Activated T-cell treated with anti-CD3 and anti-CD28 coated beads, Interleukin-2, amount 50 U/mL, for 24 hours (primary cell): ENCODE measurements at places on chromosomes 16 and 17.

DNA sequence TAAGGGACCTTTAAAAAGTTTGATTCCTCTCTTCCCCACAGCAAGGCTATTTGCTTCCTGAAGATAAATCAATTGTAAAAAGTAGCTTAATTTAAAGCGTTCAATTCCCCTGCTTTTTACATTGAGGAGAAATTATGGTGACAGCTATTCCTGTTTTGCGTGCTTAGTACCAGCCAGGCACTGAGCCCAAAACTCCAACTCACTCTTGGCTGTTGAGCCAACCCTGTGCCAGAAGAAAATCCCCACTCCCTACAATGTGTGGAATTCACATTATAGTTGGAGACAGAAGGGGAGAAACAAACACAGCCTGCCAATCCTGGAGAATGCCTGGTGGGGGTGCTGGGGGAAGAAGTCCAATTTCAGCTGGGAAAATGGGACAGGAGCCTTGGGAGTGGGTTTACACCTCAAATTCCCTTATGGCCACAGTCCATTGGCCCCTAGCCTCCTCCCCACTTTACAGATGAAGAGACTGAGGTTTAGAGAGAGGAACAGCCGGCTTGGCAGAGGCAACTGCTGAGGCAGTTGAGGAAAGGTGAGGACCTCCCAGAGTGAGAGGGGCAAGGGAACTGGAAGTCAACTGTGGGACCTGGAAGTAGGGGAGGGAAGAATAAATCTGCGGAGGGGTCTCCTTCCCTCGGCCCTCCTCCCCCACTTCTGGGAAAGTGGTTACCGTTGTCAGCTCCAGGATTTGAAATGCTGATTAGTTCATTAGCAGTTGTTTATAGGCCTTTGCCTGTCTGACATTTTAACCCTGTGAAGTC lies 26.1 kb downstream of the CDH1 start:
- no peak for DNase-seq

- DNase-seq: no peak
These were observed 45.2 kb downstream of the SLC6A2 start for GRCh38 chr16:55700961-55701360.

DNA sequence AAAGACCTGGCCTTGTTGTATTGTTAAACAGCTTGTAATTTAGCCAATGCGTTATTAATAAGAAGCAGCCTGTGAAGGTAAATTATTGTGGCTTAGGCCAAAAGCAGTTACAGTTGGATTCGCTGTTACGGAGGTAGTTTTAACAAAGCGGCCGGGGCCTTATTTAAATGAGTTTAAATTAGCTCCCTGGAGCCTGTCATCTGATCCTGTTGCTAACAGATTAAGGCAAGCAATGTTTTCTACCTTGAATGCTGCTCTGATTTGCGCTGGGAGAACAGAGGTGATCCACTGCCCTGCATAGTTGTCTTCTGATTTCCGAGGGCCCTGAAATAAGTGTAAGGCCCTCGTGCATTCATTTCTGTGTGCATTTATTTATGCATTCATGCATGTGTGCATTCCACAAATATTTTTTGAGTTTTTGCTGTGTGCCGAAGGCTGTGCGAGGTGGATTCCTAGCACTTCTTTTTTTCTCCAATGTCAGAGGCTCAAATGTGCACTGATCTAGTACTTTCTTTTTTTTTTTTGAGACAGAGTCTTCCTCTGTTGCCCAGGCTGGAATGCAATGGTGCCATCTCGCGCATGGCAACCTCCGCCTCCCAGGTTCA lies 10.9 kb downstream of the SEC14L5 start:
- no peak for DNase-seq

DNA sequence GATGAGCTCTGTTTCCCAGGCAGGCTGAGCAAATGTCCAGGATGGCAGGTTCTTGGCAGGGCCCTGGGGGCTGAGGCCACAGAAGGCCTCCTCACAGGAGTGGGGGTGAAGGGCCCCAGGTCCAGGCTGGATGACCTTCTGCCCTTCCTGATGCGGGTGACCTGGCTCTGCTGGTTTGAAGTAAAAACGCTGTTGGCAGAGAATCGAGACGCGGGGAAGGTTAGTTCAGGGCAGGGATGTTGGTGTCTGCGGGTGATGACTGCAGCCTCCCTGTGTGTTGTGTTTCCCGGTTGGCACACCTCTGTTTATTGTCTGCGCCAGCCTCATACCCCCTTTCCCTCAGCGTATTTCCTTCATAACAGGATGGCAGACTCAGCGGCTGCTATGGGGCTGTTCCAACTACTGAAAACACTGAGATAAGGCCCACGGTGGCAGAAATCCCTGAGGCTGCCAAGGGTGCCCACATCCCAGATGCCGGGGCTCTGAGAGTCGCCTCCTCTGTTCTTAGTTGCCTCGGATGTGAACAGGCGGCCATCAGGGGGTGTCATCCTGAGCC lies 104.6 kb downstream of the METRNL start:
- no peak for DNase-seq

DNA sequence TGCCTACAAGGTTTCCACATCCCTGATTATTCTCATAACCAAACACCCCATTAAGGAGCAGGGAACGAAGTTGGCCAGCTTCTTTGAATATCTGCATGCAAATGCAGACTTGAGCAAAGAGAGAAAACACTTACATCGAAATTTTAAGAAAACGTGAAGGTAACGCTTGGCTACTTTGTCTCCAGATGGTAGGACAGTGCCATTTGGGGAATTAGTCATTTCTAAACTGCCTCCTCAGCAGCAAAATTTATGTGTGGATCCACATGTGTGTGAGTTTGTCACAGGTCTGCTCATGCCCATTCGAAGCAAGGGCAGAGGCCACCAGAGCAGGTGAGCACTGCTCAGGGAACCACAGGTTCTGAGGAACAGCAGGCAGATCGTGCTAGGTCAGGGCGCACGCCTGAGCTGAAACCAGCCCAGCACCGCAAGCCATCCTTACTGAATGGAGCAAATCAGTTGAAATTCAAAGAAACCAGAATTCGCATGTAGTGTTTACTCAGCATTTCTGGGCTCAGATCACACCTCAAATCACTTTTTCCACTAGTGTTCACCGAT lies 80.1 kb downstream of the SOCS1 start:
- peak; percentile 67 for DNase-seq

DNA sequence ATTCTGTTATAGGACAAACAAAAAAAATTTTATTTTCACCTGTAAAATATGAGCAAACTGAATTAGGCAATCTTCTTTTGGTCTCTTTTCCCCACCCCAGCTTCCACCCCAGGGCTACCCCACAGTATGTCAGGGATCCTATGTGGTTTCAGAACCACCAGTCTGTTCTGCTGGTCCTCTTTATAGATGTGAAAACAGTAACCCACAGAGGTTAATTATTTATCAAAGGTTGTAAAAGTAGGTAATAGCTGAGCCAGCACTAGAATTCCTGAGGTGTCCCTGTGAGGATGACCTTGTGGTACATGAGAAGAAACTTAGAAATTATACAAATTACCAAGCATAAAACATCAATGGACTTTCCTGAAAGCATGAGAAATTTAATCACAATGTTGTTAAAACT lies 428.7 kb downstream of the CNTNAP4 start:
- DNase-seq: no peak

GRCh38 chr17:7444682-7445618 lies at the start of gene CHRNB1:
CHRNB1 (plus strand) TSS chr17:7445061; CDS start chr17:7445128, 67 bp downstream.
- DNase-seq: peak; percentile 43

DNA sequence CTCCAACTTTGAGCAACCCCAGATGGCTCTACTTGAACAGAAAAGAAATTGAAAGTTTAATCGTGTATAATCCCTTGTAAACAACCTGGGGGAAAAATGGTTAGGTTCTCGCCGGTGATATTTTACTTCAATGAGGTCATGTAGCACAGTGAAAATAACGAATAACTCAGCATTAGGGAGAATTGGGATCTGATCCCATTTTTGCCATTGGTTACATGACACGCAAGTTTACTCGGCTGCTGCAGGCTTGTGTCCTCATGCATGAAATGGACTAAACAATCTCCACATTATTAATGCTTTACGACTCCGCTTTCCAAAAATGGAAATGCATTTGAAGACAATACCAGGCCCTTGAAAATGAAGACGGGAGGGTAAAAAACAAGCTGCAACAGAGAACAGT lies 45.5 kb upstream of the LRRC37A3 start:
- no peak for DNase-seq

GRCh38 chr16:2852003-2852730 lies 5.8 kb downstream of the PRSS22 start:
- DNase-seq: no peak

GRCh38 chr17:40325156-40326013 lies 16.4 kb downstream of the RARA start:
- DNase-seq: no peak

DNA sequence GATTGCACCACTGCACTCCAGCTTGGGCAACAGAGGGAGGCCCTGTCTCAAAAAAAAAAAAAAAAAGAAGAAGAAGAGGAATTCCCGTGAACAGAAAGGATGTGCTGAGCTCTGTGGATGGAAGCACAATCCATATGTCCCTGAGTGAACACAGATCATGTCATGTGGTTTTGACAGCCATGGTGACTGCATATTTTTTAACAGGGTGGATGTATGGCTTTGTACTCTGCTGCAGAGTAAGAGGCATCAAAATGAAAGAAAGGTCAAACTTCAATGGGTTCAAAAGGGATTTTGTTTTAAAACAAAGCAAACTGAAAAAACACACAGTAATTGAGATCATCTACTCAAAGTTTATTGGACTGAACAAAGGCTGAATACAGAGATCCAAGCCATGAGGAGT lies 31.5 kb downstream of the MXRA7 start:
- no peak for DNase-seq

- no peak for DNase-seq
These were observed 86.9 kb downstream of the CDH11 start for GRCh38 chr16:65034915-65035314.

DNA sequence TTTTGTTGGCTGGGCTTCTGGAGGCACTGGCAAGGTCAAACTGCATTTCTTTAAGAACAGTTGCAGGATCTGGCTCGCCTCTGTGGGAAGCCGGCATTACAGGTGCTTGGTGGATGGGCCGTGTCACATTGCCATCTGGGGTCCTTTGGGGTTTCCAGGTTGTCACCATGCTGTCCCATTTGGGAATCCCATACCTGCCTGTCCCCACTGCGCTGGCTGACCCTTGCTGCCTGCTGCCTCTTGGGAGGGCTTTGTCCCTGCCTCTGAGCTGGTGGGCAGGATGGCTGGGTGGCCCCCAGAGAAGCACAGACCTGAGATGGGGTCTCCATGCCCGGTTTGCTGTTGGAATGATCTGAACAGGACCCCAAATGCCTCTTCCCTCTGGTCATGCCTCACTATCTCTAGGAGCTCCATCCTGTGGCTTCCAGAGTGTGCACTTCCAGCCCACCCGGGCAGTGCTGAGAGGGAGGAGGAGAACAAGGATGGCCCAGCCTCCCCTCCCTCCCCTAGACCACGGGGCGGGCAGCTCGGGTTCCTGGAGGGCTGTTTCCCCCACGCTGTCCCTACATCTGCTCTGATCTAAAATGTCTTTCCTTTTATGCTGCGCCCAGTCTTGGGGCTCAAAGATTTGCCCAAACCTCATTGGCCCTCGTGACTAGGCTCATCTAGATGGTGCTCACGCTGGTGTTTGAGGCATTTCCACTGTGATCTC lies 28.0 kb downstream of the OR1D5 start:
- DNase-seq: peak; percentile 6

GRCh38 chr16:79887541-79888540 lies 287.3 kb upstream of the MAF start:
- DNase-seq: no peak

- no peak for DNase-seq
These were observed 164.1 kb downstream of the SEC14L1 start for GRCh38 chr17:77304746-77305473.

DNA sequence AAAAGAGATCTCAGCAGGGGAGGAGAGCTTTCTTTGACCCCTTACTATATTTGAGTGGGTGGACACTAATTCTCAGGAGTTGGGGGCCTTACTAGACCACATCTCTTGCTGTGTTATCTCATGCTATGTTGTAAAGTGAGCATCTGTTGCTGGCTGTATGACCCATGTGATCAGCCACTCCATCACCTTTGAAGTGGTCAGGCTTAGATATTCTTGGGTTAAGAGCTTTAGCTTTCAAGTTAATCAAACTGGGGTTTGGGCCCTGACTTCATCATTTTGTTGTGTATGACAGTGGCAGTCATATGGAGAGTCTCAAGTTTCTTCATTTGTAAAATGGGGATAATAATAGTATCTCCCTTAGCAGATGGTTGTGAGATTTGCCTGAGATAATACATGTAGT lies 201.1 kb downstream of the FTO start:
- no peak for DNase-seq

DNA sequence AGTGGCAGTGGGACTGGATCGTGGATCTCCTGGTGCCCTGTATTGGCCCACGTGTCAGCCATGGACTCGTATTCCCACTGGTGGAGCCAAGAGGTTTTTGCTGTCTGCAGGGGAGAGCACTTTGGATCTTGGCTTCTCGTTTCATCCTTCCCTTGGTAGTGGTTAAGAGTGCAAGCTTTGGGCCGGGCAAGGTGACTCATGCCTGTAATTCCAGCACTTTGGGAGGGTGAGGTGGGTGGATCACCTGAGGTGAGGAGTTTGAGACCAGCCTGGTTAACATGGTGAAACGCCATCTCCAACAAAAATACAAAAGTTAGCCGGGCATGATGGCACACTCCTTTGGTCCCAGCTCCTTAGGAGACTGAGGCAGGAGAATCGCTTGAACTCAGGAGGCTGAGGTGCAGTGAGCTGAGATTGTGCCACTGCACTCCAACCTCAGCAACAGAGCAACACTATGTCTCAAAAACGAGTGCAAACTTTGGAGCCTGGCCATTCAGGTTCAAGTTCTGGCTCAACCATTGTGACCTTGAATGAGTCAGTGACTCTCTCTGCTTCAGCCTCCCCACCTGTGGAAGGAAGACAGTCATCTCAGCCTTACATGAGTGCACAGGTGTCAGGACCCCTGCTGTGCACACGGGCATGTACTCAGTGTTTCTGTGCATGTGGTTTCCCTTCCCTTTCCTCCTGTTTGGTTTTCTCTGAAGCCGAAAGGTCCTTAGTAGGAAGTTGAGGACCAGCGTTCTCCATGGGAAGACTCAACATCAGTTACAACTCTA lies 57.4 kb downstream of the PLCG2 start:
- no peak for DNase-seq

DNA sequence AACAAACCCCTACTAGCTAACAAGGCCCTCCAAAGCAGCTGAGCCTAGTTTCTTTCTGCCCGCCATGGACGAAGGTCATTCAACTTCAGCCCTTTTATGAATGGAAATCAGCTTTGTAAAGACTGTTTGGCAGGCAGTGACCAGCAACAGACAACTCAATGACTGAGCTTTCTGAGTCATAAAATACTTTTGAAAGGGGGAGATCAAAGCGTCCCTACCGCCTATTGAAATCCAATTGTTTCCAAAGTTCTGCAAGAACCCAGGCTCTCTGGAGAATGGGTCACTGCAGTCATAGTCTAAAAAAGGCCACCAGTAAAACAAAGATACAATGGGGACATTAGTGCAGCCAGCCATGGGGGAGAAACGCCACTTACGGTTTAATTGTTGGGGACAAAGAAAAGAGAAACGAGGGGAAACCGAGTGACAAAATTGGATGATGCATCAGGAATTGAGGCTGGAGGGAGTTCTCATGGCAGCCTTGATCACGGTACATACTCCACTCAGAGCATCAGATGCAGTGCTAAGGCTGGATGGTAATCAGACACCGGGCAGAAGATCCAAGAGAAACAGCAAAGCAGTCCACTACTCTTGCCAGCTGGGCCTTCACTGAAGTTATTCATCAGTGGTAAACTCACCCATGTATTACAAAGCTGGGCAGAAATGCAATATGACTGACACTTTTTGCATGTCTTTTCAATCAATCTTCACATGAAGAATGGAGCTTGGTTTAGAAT lies 9.8 kb downstream of the ADAMTS18 start:
- no peak for DNase-seq

GRCh38 chr16:83956336-83957289 lies 3.6 kb downstream of the OSGIN1 start:
- DNase-seq: peak; percentile 84
